ENCODE measurements at places on chromosomes 12 and 14.

DNA sequence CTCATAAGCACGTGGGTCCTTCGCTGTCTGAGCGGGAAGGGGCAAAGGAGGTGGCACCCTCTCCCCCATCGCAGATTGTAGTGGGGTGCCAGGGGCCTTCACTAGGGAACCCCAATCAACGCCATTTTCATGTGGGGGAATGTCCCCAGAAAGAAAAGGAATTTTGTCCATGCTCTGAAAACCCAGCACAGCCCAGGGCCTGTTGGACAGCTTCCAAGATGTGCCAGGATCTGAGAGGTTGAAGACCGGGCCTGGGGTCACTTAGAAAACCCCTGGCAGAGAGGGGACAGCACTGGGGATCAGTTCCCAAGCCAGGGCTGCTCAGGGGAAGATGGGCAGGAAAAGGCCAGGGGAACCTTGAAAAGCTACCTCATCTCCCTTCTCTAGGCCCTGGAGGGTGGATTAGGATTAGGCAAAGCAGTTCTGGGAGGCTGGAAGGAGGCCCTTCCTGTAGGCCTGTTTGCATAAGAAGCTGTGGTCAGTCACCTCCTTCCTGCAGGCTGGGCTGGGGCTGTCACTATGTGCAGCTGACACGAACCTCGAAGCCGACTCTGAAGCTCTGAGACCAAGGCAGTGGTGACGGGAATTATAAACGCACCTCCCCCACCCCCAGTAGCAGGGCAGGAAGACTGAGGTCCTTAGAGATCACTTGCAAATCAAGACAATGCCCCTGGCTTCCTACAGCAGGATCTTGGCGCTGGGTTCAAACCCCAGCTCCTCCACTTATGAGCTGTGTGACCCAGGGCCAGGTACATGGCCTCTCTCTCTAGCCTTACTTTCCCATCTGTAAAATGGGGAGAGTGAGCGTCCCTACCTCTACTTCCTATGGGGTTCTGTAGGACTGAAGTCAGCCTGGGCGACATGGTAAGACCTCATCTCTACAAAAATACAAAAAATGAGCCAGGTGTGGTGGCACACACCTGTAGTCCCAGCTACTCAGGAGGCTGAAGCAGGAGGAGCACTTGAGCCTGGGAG, 29.0 kb downstream of the TESC start:
- no peak overlapping the region for H3K4me3 ChIP-seq
- no peak for DNase-seq
- peaks cover 9% of the 10 kb centered on the region for H3K27me3 ChIP-seq
- no peak overlapping the region for H3K27ac ChIP-seq

DNA sequence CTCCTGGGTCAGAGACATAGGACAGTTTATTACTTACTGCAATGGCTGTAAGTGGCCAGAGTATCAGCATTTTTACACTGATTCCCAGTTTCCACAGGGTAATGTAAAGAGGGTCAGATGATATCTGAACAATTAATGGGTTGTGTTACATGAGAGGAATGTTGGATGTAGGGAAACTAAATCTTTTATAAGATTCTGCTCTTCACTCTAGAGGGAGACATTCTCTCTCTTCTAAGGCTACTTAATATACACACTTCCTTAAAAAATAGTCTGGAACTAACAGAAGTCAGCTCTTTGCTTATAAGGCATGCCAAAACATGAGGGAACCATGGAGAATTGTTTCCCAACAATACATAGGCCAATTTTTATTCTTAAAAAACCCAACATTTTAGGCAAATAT, 389.8 kb downstream of the ETNK1 start:
- no peaks in the 10 kb centered on the region for H3K36me3 ChIP-seq
- no peaks in the 10 kb centered on the region for H3K4me1 ChIP-seq
- DNase-seq, result no peak

GRCh38 chr12:52186118-52186840, 5.5 kb downstream of the KRT80 start:
- no peaks in the 10 kb centered on the region for H3K36me3 ChIP-seq
- H3K27ac ChIP-seq, result peak overlapping the region; percentile 75
- H3K27me3 ChIP-seq, result peaks cover 13% of the 10 kb centered on the region
- DNase-seq, result no peak
- peaks cover 54% of the 10 kb centered on the region for H3K4me1 ChIP-seq
- peak overlapping the region; percentile 45 for H3K4me3 ChIP-seq

- DNase-seq, result no peak
- H3K36me3 ChIP-seq, result no peaks in the 10 kb centered on the region
- H3K27me3 ChIP-seq, result peaks cover 29% of the 10 kb centered on the region
- no peak overlapping the region for H3K4me3 ChIP-seq
Measured at GRCh38 chr12:114674251-114675047, 9.5 kb downstream of the TBX3 start.

- H3K27ac ChIP-seq, result no peak overlapping the region
- no peak for DNase-seq
- H3K4me1 ChIP-seq, result peaks cover 21% of the 10 kb centered on the region
- H3K4me3 ChIP-seq, result no peak overlapping the region
Measured at GRCh38 chr12:51028126-51028812, 2.1 kb upstream of the SLC11A2 start.

DNA sequence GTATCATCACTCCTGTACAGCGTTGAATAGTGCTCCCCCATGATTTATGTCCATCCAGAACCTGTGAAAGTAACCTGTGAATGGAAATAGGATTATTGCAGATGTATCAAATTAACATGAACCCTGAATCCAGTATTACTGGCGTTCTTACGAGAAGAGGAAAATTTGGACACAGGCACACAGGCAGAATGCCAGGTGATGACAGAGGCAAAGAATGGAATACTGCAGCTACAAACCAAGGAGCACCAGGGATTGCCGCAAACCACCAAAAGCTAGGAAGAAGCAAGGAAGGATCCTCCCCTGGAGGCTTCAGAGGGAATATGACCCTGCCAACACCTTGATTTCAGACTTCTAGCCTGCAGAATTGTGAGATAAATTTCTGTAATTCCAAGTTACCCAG, 113.5 kb upstream of the EGLN3 start:
- no peak for DNase-seq
- H3K27me3 ChIP-seq, result peaks cover 2% of the 10 kb centered on the region
- no peaks in the 10 kb centered on the region for H3K36me3 ChIP-seq
- no peak overlapping the region for H3K27ac ChIP-seq

DNA sequence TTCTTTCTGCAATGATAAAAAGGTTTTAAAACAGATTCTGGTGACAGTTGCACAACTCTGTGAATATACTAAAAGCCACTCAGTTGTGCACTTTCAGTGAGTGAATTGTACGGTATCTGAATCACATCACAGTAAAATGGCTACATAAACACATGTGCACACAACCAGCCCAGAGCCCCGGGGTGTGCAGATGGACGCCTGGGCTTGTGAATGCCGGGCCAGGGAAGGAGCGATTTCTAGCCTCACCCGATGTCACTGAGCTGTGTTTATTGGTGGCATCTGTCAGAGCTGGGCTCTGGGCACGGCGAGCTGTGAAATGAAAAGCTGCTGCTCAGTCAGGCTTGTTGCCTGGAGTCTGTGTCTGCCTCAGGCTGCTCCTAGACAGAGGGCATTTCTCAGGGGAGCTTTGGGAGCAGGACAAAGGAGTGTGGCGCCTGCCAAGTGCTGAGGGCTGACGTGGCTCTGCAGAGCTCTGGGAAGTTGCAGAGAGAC, 25.9 kb downstream of the RHOF start:
- no peak for DNase-seq
- no peaks in the 10 kb centered on the region for H3K27me3 ChIP-seq
- no peaks in the 10 kb centered on the region for H3K36me3 ChIP-seq
- no peak overlapping the region for H3K27ac ChIP-seq

GRCh38 chr14:106683631-106684030, 1157.2 kb downstream of the TMEM121 start:
- no peak overlapping the region for H3K4me3 ChIP-seq
- no peak for DNase-seq
- no peak overlapping the region for H3K27ac ChIP-seq
- H3K36me3 ChIP-seq, result no peaks in the 10 kb centered on the region

GRCh38 chr12:103257763-103258162, 238.0 kb downstream of the C12orf42 start:
- DNase-seq, result no peak
- H3K4me1 ChIP-seq, result no peaks in the 10 kb centered on the region
- peaks cover 3% of the 10 kb centered on the region for H3K27me3 ChIP-seq
- H3K36me3 ChIP-seq, result no peaks in the 10 kb centered on the region
- H3K27ac ChIP-seq, result no peak overlapping the region

GRCh38 chr12:110742096-110742717, 484 bp downstream of the PPP1CC start:
- DNase-seq, result peak; percentile 51
- H3K4me3 ChIP-seq, result peak overlapping the region; percentile 99
- H3K36me3 ChIP-seq, result no peaks in the 10 kb centered on the region
- peaks cover 4% of the 10 kb centered on the region for H3K27me3 ChIP-seq
- peak overlapping the region; percentile 97 for H3K27ac ChIP-seq

GRCh38 chr12:117063162-117063911, 35.9 kb downstream of the TESC start:
- DNase-seq, result no peak
- no peak overlapping the region for H3K27ac ChIP-seq
- no peaks in the 10 kb centered on the region for H3K36me3 ChIP-seq
- H3K4me1 ChIP-seq, result peaks cover 9% of the 10 kb centered on the region
- H3K27me3 ChIP-seq, result peaks cover 12% of the 10 kb centered on the region

GRCh38 chr12:123011701-123012100, 31.2 kb downstream of the ARL6IP4 start:
- peaks cover 18% of the 10 kb centered on the region for H3K36me3 ChIP-seq
- H3K4me3 ChIP-seq, result no peak overlapping the region
- no peaks in the 10 kb centered on the region for H3K4me1 ChIP-seq
- no peak overlapping the region for H3K27ac ChIP-seq
- DNase-seq, result no peak

GRCh38 chr12:93569301-93569655, 3.2 kb upstream of the SOCS2 start:
- H3K4me1 ChIP-seq, result peaks cover 11% of the 10 kb centered on the region
- no peak for DNase-seq
- peak overlapping the region; percentile 94 for H3K4me3 ChIP-seq
- no peak overlapping the region for H3K27ac ChIP-seq
- peaks cover 17% of the 10 kb centered on the region for H3K27me3 ChIP-seq

- no peak overlapping the region for H3K4me3 ChIP-seq
- H3K27ac ChIP-seq, result no peak overlapping the region
- H3K36me3 ChIP-seq, result no peaks in the 10 kb centered on the region
Measured at GRCh38 chr12:102702447-102703114, 214.5 kb downstream of the PAH start.

- H3K27ac ChIP-seq, result no peak overlapping the region
- no peak for DNase-seq
- H3K27me3 ChIP-seq, result peaks cover 2% of the 10 kb centered on the region
Measured at GRCh38 chr14:20417250-20418186, 4.2 kb upstream of the TEP1 start.

DNA sequence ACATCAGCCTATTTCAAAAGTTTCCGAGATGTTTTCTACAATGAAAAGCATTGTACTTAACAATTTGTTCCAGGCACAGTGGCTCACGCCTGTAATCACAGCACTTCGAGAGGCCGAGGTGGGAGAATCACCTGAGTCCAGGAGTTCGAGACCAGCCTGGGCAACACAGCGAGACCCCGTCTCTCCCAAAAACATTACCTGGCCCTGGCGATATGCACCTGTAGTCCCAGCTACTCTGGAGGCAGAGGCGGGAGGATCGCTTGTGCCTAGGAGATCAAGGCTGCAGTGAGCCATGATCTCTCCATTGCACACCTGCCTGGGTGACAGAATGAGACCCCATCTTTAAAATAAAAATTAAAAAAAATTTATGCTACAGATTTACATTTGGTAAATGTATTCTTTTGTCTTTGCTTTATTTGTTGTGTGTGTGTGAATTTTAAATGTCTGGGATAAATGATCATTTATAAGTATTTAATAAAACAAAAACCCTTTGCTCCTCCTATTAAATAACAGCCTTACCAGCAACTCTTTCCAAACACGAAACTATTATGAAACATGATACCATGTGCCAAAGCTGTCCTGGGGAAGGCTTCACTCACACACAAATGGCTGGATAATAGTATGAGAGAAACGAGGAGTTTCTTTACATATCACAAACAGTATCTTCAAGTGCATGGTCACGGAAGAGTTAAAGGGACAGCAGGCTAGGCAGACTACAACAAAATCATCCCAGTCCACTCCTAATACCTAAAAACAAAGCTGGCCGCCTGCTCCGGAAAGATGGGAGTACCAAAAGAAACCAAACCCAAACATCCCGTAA, 1.1 kb downstream of the ATXN3 start:
- H3K4me1 ChIP-seq, result peaks cover 33% of the 10 kb centered on the region
- no peak for DNase-seq
- H3K27me3 ChIP-seq, result peaks cover 7% of the 10 kb centered on the region
- H3K36me3 ChIP-seq, result no peaks in the 10 kb centered on the region

- no peaks in the 10 kb centered on the region for H3K27me3 ChIP-seq
- peaks cover 21% of the 10 kb centered on the region for H3K4me1 ChIP-seq
- no peak overlapping the region for H3K27ac ChIP-seq
- H3K36me3 ChIP-seq, result peaks cover 39% of the 10 kb centered on the region
- no peak overlapping the region for H3K4me3 ChIP-seq
Measured at GRCh38 chr12:62738105-62738504, 196.8 kb downstream of the PPM1H start.

- H3K4me3 ChIP-seq, result no peak overlapping the region
- H3K36me3 ChIP-seq, result no peaks in the 10 kb centered on the region
- no peak for DNase-seq
- no peak overlapping the region for H3K27ac ChIP-seq
Measured at GRCh38 chr12:33562401-33562800, 122.8 kb upstream of the SYT10 start.

DNA sequence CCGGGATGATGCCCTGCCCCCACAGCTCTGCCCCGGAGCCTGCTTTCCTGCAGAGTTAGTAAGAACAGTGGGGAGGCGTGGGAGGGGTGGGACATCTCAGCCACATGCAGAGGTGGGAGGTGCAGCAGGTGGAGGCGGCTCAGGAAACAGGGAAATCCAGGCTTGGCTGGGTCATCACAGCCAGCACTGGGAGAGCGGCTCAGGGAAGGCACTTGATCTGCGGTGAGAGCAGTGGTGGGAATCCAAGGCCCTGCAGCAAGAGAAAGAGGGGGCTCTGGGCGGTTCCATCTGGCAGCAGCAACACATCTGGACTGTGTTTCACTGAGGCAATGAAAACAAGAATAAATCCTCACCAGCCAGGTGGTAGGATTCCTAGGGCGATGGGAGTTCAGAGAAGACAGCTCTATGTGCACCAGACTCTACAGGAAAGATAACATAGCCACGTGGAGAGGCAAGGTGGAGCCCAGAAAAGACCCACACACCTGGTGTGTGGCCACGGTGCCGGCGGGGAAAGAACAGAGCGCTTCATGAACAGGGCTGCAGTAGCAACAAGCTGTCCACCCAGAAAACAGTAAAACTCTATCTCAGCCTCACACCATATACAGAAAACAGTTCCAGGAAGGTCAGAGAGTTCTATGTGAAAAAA, 57.6 kb downstream of the CCDC85C start:
- no peak overlapping the region for H3K27ac ChIP-seq
- peaks cover 22% of the 10 kb centered on the region for H3K27me3 ChIP-seq
- peaks cover 6% of the 10 kb centered on the region for H3K36me3 ChIP-seq
- H3K4me3 ChIP-seq, result no peak overlapping the region
- no peak for DNase-seq
- H3K4me1 ChIP-seq, result peaks cover 11% of the 10 kb centered on the region

- H3K4me3 ChIP-seq, result no peak overlapping the region
- no peaks in the 10 kb centered on the region for H3K36me3 ChIP-seq
- H3K4me1 ChIP-seq, result peaks cover 11% of the 10 kb centered on the region
- no peak overlapping the region for H3K27ac ChIP-seq
- no peak for DNase-seq
- peaks cover 4% of the 10 kb centered on the region for H3K27me3 ChIP-seq
Measured at GRCh38 chr14:76109087-76109880, 42.4 kb upstream of the GPATCH2L start.

Data from endothelial cell (in vitro differentiated cells).